ENCODE measurements at places on chromosomes 1 and 21.

DNA sequence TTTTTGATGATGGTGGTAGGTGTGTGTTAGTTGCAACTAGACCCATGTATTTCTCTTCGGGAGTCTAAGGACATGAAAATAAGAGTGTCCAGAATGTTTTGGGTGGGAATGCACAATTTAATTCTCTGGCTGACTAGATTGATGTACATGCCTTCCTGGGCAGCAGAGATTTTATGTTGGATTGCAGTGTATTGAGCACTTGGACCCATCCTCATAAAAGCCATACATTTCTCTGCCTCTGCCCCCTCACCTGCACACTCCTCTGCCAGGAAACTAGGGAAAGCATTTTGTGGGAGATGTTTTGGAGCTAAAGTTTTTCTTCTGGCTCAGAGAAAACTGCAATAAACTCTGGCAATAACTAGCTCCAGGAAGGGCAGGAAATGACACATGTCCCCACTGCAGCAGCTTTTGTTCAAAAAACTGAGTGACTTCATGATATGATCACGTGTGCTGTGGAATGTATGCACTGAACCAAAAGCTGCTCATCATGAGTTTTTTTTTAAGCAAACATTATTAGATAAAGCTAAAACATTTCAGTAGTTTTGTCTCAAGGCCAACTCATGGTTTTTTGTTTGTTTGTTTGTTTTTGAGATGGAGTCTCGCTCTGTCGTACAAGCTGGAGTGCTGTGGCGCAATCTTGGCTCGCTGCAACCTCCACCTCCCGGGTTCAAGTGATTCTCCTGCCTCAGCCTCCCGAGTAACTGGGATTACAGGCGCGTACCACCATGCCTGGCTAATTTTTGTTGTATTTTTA is 17.6 kb downstream of the RIT1 start:
- DNase-seq, result no peak

- DNase-seq, result no peak
Measured at GRCh38 chr1:228836427-228836826, 101.1 kb downstream of the RHOU start.

GRCh38 chr1:62384276-62385005 is 52.4 kb upstream of the USP1 start:
- DNase-seq, result no peak

DNA sequence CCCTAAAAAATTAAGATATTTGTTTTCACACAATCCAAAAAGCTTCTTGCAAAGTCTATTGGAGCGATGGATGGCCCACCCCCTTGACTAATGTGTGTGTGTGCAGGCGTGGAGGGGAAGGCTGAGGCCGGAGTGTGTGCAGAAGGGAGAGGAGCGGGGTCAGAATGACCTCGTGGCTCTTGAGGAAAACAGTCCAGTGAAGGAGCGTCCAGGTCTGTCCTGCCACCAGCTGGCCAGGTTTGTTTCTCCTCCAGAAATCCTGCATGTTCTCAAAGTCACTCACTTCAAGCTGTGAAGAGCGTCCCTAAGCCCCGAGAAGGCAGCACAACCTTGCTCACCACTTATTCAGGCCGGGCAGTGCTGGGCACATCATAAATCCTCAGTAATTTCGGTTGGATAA is 69.5 kb upstream of the SSX2IP start:
- DNase-seq, result no peak

DNA sequence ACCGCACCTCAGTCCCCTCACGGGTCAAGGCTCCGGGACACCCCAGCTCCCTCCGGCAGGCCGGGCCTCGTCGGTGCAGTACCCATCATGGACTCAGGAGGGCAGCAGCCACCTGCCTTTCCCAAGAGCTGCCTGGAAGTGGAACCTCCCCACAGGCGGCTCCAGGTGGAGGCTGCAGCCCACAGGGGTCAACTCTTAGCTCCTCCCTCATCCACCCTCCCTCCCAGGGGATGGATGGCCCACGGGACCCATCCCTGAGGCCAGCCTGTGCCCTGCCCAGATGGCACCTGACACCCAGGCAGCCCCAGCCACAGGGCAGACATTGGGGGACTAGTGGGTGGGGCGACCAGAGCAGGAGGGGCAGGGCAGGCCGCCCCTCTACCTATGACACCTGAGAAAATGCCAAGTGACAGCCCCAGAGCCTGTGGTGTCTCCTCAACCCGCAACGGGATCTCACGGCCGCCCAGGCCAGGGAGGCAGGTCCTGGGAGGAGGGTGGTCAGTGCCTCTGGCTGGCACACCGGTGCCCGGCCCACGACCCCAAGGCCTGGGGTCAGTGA is 1.2 kb upstream of the ARHGEF16 start:
- peak; percentile 77 for DNase-seq

GRCh38 chr21:32966120-32966519 is 59.6 kb upstream of the OLIG2 start:
- DNase-seq, result no peak

All from activated CD4-positive, alpha-beta T cell treated with anti-CD3 and anti-CD28 coated beads, Interleukin-2, amount 50 U/mL, for 48 hours (primary cell).